ENCODE measurements at places on chromosomes 3 and 15.

GRCh38 chr3:16509721-16510619 lies 3.5 kb downstream of the RFTN1 start:
- DNase-seq = no peak

DNA sequence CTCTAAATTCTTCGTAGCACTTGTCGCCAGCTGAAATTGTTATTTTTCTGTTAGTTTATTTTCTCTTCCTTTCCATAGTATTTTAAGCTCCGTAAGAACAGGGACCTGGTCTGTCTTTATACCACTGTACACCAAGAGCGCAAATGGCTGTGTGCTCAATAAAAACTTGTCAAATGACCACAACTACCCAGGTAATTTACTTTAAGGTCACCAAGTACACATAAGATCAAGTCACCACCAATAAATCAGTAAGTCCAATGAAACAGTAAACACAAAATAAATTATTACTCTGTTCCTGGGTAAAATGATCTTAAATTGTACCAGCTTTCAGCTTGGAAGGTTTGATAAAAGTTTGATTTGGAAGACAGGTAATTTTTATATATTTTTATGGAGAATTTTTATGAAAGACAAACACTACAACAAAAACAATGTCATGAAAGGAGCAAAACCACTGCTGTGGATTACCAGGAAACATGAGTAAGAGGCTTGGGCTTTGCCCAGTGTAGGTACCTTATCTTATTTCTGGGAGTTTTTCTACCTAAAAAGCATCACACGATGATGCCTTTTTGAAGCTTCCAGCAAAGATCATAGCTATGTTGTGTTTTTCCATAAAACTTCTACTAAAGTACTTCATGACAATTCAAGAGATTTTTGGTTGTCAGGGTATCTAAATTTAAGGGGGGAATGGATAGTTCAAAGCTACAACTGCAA lies 406.8 kb downstream of the SHQ1 start:
- peak; percentile 42 for DNase-seq

- DNase-seq = no peak
These were observed 132.5 kb downstream of the RBPMS2 start for GRCh38 chr15:64642875-64643274.

GRCh38 chr3:155805204-155805801 lies 775 bp downstream of the C3orf33 start:
- peak; percentile 18 for DNase-seq

DNA sequence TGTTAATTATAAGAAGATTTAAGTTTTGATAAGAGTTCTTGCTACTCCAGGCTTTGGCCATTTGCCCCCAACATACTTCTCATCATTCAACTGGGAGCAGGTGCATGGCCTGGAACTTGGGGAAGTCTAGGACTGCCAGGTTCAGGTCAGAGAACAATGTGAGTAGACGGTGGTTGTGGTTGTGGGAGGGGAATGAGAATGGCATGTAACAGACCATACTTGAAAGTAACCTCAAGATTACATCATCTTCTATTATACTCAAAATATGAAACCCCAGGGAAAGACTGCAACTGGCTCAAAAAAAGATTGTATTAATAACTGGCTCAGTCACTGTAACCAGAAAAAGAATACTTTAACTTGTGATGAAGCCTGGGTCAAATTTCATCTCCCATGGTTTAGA lies 364.9 kb upstream of the DPPA4 start:
- peak; percentile 90 for DNase-seq

GRCh38 chr3:71251156-71251775 lies 332.3 kb downstream of the FOXP1 start:
- DNase-seq = peak; percentile 99

GRCh38 chr3:126407412-126408044 lies 12.8 kb downstream of the CFAP100 start:
- DNase-seq = no peak

DNA sequence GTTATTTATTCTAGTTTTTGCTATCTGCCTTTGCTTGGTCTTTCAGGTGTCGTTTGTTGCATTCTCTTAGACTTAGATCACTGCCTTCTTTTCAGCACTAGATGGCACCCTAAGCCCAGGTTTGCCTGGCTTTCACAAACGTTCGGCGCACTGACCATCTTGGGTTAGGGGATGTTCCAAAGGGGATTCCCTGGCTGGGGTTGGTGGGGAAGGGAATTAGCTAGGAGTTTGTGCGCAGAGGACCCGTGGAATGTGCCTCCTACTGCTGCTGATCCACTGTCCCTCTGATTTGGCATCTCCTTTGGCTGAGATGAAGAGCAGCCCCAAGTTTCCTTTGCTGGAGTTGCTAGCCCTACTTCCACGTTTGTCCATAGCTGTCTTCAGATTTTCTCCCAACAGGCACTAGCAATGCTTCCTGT lies 33.9 kb downstream of the PFN2 start:
- DNase-seq = peak; percentile 57

DNA sequence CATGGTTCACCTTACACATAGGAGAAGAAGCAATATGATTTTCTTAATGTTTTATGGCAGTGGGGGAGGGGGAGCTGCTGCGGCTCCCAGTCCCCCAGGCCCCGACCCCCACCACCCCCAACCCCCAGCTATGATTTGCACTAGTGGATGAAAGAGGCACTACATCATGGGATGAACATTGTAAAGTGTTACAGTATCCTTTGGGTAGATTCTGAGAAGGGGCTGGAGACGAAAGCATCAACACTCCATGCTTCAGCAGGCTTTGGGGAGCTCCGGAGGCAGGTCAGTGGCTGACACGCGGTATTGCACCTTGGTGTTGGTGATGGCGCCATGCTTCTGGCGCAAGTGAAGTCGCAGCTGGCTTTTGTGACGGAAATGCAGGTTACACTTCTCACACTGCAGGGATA lies 19.9 kb upstream of the RTP2 start:
- no peak for DNase-seq

Measured in iris pigment epithelial cell (primary cell).